ENCODE measurements at places on chromosomes 3 and 15.

- DNase-seq = no peak
Measured at GRCh38 chr3:87196879-87197278, 30.2 kb upstream of the CHMP2B start.

GRCh38 chr15:100172356-100173024, 169.3 kb downstream of the ADAMTS17 start:
- no peak for DNase-seq

GRCh38 chr3:127860211-127860696, 37.9 kb upstream of the MGLL start:
- DNase-seq = no peak

DNA sequence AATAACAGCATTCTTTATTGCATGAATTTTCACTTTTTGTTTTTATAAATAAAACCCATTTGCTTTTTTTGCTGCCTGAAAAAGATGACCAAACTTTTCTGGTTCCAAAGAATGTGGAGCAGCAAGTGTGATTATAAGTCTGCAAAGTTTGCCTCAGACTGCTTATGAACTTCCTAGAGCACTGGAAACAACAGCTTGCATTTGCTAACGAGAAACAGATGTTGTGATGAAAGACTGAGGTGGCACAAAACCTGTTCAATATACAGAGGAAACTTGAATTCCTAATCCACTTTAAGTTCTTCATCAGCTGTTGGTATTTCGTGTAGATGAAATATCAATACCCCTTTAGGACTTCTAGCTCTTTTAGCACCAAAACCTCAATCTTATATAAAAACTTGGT, 9.3 kb downstream of the ZPLD1 start:
- DNase-seq = no peak

DNA sequence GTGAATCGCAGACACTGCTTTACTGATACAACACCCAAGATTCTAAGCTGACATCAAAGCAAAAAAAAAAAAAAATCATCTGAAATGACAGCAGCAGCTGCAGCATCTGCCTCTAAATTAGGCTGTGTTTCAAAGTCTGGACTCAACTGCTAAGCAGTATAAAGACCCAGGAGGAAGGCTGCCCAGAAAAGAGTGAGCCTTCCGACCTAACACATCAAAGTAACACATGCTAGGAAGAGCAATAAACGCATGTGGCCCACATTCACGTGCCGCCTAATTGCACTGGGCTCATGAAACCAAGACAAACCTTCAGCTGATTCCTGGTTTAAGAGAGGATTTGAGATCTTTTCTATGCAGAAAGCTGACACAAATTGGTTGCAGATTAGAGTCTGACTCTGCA, 317.1 kb downstream of the ZIC4 start:
- no peak for DNase-seq

- DNase-seq = no peak
Measured at GRCh38 chr15:65337436-65338070, 33.1 kb downstream of the RNU5B-1 start.

DNA sequence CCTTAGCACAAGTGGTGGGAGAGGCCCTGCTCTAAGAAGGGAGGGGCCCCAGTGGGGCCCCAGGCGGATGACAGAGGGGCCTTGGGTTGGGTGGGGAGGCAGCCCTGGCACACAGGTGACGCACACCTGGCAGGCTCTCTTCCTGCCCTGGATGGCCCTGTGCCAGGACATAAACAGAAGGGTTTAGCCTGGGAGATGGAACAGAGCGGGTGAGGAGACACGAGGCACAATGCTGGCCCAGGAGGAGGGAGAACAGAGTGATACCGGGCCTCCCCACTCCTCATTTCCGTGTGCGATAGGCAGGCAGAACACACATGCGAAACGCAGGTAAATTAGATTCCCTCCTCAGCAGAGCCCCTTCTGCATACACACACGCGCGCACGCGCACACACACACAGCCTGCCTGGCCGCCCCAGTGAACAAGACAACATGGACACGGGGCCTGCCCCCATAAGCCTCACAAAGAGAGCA, 39.8 kb downstream of the IDH2 start:
- DNase-seq = no peak

DNA sequence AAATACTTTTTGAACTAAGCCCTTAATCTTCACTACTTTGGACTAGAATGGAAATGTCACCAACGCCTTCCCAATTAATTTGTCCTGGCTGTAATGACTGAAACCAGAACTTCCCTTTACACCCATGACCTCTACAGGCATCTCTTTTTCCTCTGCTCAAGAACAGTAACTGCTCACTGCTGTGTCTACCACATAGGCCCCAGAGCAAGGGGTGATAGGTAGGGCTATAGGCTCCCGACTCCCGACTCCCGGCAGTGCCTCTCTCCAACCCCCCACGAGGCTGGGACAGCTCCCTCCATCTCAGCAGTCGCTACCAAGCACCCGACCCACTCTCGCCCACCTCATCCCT, 384 bp upstream of the LEKR1 start:
- no peak for DNase-seq

- DNase-seq = peak; percentile 6
Measured at GRCh38 chr3:158846803-158847451, 45.1 kb downstream of the MFSD1 start.

DNA sequence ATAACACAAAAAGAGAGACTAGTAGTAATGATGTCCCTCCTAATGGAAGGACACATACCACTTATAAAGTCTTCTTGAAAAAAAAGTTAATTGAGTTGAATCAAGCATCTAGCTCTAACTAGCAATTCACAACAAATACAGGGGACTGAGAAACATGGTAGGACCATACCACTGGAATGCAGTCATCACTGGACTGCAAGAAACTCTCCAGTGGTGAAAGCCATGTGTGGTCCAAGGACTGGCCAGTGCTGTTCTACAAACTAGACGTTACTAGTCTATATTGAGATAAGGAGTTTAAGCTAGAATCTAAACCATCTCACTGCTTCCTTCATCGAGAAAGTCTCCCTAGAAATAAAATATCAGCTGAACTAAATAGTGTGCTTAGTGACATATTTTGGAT, 16.7 kb downstream of the FBN1 start:
- DNase-seq = no peak

- DNase-seq = no peak
Measured at GRCh38 chr3:45191424-45191823, 34.7 kb downstream of the TMEM158 start.

- no peak for DNase-seq
Measured at GRCh38 chr3:10647376-10647775, 142.0 kb upstream of the ATP2B2 start.

- no peak for DNase-seq
Measured at GRCh38 chr15:40266828-40267304, 16.0 kb downstream of the ANKRD63 start.

DNA sequence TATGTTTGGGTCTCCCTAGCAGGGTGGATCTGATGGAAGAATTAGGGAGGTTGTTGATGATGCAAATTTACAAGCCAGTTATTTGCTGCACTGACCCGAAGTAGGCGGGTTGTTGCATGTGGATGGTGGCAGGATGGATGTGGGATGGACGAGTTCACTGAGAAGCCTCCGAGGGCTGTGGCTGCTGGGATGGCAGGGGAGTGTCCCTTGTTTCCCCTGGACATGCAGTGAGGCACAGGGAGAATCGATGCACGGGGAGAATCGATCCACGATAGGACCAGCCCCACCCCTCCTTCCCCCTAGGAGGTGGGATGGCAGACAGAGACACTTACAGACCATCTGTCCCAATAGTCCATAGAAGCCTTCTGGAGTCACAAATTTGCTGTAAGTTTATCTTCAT, 31.0 kb upstream of the KLF13 start:
- DNase-seq = no peak

DNA sequence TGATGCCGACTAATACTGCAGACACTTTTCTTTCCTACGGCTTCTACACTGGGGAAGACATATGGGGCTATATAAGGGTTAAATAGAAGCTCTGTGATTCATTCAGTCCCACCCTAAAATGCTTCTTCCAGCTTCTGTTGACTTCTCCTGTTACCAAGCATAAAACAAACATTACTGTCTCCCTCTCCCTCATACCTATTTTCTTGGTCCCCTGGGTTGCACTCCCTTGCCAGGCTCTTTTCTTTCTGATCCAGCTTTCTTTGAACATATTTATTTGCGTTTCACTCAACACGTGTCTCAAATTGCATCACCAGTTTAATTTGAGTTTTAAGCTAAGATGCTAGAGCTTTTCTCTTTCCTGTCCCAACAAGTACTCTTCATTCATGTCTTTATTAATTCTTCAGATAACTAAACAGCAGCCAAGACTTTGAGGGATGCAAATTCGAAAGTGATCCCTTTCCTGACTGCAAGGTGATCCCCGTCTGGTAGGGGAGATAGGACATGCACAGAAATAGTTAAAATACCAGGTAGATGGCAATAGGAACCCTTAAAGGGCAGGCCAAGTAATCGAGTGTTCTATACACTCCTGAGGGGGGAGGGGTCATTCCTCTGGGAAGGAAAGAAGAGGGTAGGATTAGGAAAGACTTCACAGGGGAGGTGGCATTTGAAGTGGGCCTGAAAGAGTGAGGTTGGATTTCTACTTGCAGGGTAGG, 198.6 kb upstream of the BCL6 start:
- no peak for DNase-seq

- DNase-seq = no peak
Measured at GRCh38 chr3:135083179-135083578, 288.1 kb downstream of the EPHB1 start.

GRCh38 chr15:43249236-43249635, 17.5 kb downstream of the TGM5 start:
- DNase-seq = peak; percentile 26

GRCh38 chr15:83999396-84000135, 236.0 kb upstream of the GOLGA6L4 start:
- DNase-seq = no peak

DNA sequence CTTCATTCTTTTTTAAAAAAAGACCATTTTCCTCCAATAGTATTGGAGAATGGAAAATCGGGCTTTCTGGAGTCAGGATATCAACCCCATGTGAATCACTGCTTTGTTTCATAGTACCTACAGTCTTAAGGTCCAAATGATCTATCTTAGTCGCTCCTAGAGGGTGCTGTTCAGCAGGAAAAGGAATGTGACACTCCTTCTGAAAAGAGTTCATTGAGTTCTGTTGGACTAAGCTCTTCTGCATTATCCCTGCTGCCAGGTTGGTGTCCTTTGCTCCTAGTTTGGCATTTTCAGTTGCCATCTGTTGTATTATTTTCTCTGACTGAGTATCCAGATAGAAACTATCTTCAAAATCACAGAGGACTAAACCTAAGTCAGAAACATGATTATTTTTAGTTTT, 57.2 kb downstream of the POLQ start:
- no peak for DNase-seq

- no peak for DNase-seq
Measured at GRCh38 chr3:13135811-13136321, 62.6 kb upstream of the IQSEC1 start.
